ENCODE measurements at places on chromosomes 7 and 10.

DNA sequence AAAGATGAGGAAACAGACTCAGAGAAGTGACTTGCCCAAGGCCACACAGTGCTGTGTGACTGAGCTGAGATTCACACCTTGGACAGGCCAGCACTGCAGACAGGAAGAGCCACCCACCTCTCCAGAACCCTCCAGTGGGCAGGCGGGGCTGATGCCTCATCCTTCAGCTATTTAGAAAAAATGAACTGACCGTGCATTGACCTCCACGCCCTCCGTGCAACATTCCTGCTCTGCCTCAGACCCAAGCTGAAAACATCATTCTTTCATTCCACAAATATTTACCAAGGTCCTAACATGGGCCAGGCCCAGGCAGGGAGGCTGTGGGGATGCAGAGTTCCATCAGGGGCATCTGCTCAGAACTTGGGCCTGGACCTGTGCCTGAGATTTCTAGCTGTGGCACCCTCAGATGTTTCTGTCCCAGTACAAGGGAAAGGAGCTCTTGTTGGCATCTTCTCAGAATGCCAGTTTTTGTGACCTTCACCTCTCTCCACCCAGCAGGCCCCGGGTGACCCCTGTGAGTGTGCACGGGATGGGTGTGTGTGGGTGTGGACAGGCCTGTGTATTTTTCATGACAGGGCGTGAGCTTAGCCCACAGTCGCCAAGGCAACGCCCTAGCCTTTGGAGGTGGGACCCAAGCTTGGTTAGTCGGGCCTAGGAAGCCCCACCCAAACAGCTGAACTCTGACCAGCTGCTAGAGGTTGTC lies 6.5 kb downstream of the VSIR start:
- peaks cover 56% of the 10 kb centered on the region for H3K4me1 ChIP-seq
- H3K36me3 ChIP-seq: peaks cover 48% of the 10 kb centered on the region
- H3K27me3 ChIP-seq: no peaks in the 10 kb centered on the region
- no peak for DNase-seq
- H3K27ac ChIP-seq: peak overlapping the region; percentile 86

DNA sequence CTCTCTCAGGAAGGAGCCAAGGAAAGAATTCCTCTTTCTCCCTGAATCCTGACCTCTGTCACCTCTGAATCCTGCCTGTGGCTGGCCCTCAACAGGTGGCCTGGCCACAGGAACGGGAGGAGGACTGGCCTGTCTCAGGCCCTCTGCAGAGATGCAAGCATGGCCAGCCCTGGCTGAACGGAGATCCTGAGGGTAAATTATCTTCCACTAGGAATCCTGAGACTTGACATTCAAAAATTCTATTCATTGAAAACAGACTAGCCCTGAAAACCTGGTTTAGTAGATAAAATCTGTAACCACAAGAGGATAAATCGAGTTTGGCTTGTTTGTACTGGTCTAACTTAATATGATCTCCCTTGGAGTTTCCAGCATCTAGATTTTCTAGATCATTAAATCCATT lies 579.3 kb downstream of the LRMDA start:
- no peaks in the 10 kb centered on the region for H3K36me3 ChIP-seq
- no peak for DNase-seq
- H3K27ac ChIP-seq: no peak overlapping the region
- H3K4me1 ChIP-seq: no peaks in the 10 kb centered on the region
- H3K4me3 ChIP-seq: no peak overlapping the region

DNA sequence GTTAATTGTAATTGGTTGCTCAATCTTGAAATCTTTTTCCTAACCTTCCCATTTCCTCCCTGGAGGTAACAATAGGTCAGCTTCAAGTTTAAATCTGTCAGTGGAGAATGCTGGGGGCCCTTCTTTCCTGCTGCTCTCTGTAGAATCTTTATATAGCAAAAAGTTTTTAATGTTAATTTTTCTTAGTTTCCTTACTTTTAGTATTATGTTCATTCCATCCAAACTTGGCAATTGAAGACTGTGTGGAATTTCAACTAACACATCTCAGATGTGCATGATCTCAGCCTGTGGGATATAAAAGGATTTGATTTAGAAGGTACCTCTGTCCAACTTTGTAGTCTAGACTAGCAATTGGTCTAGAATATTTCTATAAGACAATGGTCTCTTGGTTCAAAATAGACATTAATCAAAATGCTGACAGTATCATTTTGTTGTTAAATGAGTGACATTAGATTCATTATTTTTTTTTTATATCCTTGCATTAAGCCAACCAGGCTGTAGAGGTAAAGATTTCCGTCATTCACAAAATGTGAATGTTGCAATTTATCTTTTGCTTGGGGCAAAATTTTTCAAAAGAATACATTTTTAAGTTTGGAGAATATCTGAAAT lies 100.4 kb upstream of the SEMA3A start:
- DNase-seq: no peak
- H3K4me1 ChIP-seq: no peaks in the 10 kb centered on the region
- H3K4me3 ChIP-seq: no peak overlapping the region
- no peak overlapping the region for H3K27ac ChIP-seq

GRCh38 chr7:29883462-29884398 lies 77.4 kb downstream of the WIPF3 start:
- no peak overlapping the region for H3K27ac ChIP-seq
- H3K36me3 ChIP-seq: no peaks in the 10 kb centered on the region
- H3K4me1 ChIP-seq: no peaks in the 10 kb centered on the region
- no peak for DNase-seq

DNA sequence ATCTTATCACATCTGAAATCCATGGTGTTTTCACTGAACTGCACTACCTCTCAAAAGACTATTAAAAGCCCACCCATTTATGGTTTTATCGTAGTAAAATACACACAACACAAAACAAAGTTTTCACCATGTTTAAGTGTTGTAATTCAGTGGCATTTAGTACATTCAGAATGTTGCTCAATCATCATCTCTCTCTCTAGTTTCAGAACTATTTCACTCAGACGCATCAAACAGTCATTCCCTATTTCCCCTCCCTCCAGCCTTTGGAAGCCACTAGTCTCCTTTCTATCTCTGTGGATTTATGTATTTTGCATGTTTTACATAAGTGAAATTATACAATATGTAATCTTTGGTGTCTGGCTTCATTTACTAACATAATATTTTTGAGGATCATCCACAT lies 332.6 kb downstream of the TNS3 start:
- no peak overlapping the region for H3K4me3 ChIP-seq
- H3K4me1 ChIP-seq: no peaks in the 10 kb centered on the region
- H3K27ac ChIP-seq: no peak overlapping the region
- no peaks in the 10 kb centered on the region for H3K36me3 ChIP-seq
- DNase-seq: no peak
- H3K27me3 ChIP-seq: peaks cover 15% of the 10 kb centered on the region

DNA sequence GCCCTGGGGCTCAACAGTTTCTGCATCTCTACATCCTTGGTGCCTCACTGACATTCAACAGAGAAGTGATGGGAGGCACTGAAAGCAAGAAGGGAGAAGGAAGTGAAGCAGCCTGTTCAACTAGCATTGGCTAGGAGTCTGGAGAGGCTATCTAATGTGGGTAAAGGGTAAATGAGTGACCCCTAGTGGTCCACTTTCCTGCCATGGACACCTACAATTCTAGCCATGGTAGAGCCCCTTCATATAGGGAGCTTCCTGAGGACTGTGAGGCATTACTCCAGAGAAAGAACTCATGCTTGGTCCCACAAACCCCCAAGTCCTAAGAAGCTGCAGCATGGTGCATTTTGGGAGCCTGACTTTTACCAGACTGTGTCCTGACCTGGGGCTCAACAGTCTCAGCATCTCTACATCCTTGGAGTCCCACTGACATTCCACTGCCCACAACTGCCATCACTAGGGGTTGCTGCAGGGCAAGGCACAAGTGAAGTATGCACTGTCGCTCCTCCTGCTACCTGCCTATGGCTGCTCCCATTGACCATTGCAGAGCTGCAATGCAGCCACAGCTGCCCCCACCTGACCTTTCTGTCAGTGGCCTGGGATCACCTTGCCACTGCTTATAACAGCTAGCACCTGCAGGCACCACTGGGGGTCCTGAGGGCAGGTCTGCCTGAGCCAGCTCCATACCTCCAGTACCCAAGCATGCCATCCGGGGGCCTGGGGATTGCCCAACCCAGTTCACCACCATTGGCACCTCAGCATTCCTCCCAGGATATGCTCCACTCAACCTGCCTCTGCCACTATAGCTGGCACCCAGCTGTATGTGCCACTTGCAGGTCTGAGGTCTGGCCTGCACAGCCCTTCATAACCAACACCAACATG lies 44.1 kb upstream of the CDK6 start:
- peaks cover 7% of the 10 kb centered on the region for H3K36me3 ChIP-seq
- H3K4me3 ChIP-seq: no peak overlapping the region
- peak; percentile 16 for DNase-seq
- H3K4me1 ChIP-seq: peaks cover 17% of the 10 kb centered on the region
- no peak overlapping the region for H3K27ac ChIP-seq

DNA sequence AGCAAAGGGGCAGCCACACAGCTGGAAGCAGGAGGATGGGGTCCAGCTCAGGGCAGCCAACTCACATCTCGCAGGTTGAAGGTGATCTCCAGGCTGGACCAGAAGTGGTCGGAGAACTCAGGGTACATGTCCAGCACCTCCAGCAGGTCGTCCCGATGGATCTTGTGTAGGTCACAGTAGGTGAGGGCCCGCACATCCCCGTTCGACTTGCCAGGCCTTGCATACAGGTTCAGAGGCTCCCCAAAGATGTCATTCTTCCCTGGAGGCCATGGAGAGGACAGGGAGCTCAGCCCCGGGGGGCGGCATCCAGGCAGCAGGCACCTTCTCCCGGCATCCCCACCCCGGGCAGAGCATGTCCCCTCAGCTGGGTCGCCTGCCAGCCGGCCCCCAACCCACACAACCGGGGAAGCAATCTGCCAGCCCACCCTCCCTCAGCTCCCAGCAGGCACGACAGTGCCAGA lies 29.3 kb downstream of the KCNH2 start:
- no peaks in the 10 kb centered on the region for H3K36me3 ChIP-seq
- no peak for DNase-seq
- peaks cover 8% of the 10 kb centered on the region for H3K27me3 ChIP-seq
- no peaks in the 10 kb centered on the region for H3K4me1 ChIP-seq
- no peak overlapping the region for H3K4me3 ChIP-seq
- H3K27ac ChIP-seq: no peak overlapping the region

DNA sequence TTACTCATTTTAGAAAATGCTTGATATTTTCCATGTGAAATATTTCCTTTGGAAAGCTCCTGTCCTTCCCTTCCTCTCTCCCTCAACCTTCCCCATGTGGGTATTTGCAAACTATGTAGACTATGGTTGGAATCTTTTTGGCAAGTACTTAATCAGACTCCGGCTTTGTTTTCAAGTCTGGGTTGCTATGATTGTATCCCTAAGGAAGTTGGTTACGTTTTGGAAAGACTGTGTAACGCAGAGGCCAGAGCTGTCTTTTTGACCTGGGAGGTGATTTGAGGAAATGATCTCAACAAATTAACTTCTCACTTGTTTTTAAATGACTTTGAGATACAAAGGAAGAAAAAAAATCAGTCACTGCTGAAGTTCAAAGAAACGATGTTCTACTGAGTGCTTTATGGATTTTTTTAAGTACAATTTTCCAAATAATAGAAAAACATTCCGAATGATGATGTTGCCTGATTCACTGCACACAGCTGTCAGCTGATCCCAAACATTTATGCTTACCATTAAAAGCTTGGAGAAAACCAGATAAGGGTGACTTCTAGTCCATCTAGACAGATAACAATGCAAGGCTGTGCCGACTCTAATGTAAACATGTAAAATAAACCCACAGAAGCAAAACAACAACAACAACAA lies 145.5 kb upstream of the CELF2 start:
- H3K27ac ChIP-seq: no peak overlapping the region
- H3K27me3 ChIP-seq: peaks cover 24% of the 10 kb centered on the region
- no peak for DNase-seq

DNA sequence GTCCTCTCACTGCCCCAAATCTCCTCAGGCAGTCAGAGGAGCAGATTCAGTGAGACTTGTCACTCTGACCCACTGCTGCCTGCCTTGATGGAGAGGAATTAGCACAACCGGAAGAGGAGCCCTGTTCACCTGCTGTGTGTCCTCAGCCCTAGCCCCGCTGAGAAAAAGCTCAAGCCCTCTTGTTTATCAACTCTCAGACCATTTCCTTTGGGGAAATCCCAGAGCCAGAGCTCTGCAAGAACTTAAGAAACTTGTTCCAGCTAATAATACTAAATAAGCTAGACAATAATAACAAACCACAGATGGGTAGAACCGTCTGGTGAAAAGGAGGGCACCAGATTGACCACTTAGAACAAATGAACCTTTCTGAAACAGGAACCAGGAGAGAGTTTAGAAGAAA lies 37.7 kb upstream of the ITGB1 start:
- no peaks in the 10 kb centered on the region for H3K4me1 ChIP-seq
- peaks cover 7% of the 10 kb centered on the region for H3K27me3 ChIP-seq
- H3K4me3 ChIP-seq: no peak overlapping the region
